ENCODE measurements at places on chromosomes 4 and X.

- no peak for DNase-seq
Measured at GRCh38 chrX:151692825-151693224, 2.4 kb upstream of the PRRG3 start.

DNA sequence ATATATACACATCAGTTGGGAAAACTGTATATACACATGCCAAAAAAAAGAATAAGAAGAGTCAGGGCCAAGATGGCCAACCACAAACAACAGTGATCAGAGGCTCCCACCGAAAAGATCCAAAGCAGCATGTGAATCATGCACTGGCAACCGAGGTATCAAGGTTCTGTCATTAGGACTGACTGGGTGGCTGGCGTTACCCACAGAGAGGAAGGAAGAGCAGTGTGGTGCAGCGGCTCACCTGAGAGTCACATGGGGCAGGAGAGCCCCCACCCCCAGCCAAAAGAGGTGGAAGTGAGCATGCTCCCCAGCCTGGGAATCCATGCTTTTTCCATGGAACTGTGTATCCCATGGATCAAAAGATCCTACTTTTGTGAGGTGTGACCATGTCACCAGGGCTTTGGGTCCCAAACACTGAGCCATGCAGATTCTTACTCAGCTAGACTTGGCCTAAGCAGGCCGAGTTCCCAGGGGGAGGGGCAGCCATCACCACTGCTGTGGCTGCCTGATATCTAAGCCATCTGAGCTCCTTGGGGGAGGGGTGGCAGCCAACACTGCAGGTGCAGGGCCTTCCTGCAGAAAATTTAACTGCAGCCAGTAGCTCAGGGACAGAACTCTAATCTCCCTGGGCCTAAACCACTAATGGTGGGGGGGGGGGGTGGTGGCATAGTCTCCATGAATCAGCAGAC lies 52.8 kb downstream of the P2RY10 start:
- DNase-seq: peak; percentile 49

- no peak for DNase-seq
Measured at GRCh38 chrX:6732101-6732500, 197.2 kb upstream of the VCX3A start.

DNA sequence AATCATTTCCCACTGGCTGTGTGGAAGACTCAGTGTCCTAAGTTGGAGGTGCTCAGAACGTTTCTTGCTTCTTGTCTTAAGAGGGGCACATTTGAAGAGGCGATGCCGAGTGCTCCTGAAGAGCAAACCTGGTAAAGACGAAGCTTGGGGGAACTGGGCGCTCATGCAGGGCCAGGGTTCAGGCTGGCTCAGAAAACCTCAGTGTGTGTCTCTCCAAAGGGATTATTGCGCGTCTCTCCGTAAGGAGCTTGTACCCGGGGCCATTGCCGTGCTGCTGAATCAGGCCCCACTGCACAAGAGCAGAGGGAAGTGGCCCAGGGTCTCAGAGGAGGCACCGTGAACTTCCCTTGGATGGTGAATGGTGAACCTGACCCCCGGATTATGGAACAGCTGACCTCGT lies 44.4 kb downstream of the PSAPL1 start:
- DNase-seq: no peak

GRCh38 chr4:113784497-113785250 lies 23.1 kb upstream of the CAMK2D start:
- DNase-seq: no peak

GRCh38 chr4:29277381-29277780 lies 1442.8 kb upstream of the PCDH7 start:
- DNase-seq: no peak

DNA sequence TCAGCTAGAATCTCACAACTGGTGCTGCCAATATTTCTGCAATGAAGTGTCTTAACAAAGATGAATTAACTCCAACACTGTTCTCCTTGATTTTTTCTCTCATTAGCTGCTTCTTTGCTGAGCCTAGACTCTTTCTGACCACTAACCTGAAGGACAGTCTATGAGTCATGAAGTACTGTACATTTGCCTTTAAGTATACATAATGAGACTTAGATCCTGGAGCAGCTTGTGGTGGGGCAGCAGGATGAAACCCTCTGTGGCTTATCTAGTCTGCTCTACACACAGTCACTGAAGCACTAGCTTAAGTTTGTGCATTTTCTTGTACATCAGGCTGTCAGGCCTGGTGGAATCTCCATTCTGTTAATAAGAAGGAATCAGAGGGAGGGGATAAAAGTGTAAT lies 307.4 kb upstream of the SMIM31 start:
- no peak for DNase-seq

- no peak for DNase-seq
Measured at GRCh38 chrX:48713847-48714246, 17.3 kb downstream of the SUV39H1 start.

DNA sequence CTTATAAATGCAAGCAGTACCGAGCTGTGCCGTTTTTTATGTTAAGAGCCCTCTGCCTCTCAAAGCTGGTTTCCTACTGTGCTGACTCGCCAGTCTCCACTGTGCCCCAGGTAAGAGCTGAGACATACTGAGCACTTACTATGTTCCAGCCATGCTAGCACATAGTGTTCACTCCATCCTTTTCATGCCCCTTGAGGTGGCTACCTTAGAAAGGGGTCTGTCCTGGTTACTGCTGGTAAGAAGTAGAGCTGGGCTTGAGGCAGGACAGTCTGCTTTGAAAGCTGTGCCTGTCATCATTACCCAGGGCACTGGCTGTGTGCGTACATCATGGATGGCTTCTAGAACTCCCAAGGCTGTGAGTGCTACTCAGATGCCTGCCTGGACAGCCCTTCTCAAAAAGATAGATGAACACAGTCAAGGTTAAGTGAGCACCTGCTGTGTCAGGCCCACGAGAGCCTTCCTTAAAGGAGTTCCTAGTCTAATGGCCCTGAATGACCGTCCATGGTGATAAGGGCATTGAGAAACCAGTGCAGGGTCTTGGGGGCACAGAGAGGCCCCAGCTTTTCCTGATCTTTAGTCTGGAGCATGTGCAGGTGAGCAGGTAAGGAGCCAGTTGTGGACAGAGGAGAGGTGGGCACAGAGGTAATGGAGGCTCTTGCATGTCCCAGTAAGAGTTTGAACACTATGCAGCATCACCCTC lies 1.6 kb downstream of the STK32B start:
- DNase-seq: no peak

DNA sequence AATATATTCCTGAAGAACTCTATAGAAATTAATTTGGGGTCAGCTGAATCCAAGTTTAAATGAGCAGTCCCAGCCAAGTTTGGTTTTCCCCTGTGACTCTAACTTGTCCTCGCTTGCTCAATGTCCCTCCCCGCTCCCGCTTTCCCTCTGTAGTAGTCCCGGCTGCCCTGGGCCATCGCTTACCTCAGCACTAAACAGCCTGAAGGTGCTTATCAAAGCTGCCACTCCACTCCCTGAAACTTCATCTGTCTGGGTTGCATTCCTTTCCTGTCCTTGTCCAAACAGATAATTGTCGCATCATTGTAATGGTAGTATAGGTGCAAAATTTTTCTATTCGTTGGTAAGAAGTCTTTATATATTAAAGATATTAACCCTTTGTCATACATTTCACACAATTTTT lies 12.8 kb downstream of the SLC25A43 start:
- DNase-seq: no peak

DNA sequence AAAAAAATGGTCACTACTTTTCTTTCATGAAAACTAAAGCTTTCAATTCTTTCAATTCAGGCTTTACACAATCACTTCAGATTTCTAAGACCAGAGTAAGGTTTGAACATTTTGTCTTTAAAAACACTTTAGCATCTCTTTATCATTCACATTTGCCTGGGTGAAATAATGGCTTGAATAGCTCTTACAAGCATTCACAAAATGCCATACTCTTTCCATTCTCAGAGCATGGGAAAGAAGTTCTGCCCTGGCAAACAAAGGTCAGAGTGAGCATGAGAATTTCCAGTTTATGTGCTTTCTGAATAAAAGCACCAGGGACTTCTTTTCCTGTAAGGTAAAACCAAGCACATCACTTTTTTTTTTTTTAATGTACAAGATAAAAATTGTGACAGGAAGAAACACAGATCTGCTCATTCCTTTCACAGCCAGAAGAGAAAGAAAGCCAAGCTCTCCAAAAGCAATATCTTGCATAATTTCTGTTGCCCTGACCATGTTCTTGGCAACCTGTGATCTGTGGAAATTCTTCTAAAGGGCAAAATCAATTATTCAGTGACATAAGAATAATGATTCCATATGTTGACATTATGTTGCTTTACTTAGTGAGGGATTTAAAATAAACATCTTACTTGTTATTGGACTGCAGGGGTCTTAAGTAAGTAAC lies 64.8 kb downstream of the CD40LG start:
- no peak for DNase-seq
